ENCODE measurements at places on chromosomes 1 and 21. TPM values are rescaled to one million over a fixed set of nuclear protein-coding genes. Genes with fewer than 3 reads are reported as not detected.

Gene B3GALT2
- 0.13 TPM for total RNA-seq

Gene XCL2
- total RNA-seq = not detected

Gene FCRL4
- total RNA-seq = not detected

Gene OLFML2B
- total RNA-seq = 0.48 TPM

Gene CR1
- total RNA-seq = 1.0 TPM

Gene TRIM17
- total RNA-seq = not detected

Gene PTPN22
- 0.38 TPM for total RNA-seq

Gene DPYD
- 43.3 TPM for total RNA-seq

Gene NFIA
- 69.9 TPM for total RNA-seq

Gene HES3
- total RNA-seq = not detected

Gene IRF2BP2
- 48.7 TPM for total RNA-seq

Gene SPOCD1
- 0.08 TPM for total RNA-seq

Gene PCP4L1
- total RNA-seq = 5.1 TPM

Gene SEMA6C
- 6.4 TPM for total RNA-seq

Gene STMN1
- total RNA-seq = 5.2 TPM

Gene PDZK1IP1
- total RNA-seq = 1.3 TPM

Gene MR1
- total RNA-seq = 6.7 TPM

Gene DISC1
- total RNA-seq = 1.8 TPM

Gene ADGRL2
- 36.5 TPM for total RNA-seq

Gene BPNT1
- total RNA-seq = 17.9 TPM

Gene OLFML3
- total RNA-seq = 3.7 TPM

Gene TRIM46
- total RNA-seq = 0.23 TPM

Gene CHRNB2
- 0.10 TPM for total RNA-seq

Gene FMO5
- total RNA-seq = 108 TPM

Gene LDLRAP1
- 23.4 TPM for total RNA-seq

Gene GLMN
- total RNA-seq = 2.0 TPM

Gene CDKN2C
- total RNA-seq = 2.2 TPM

Gene RIIAD1
- not detected for total RNA-seq

Measured in left lobe of liver (tissue), 2 donors.